Skin of body (tissue), 3 donors: ENCODE measurements at places on chromosomes 5 and 9. TPM values are rescaled to one million over a fixed set of nuclear protein-coding genes. Genes with fewer than 3 reads are reported as not detected.

Gene FBP2
- total RNA-seq = 5.5 TPM

Gene C9orf50
- total RNA-seq = not detected

Gene SLC45A2
- 0.39 TPM for total RNA-seq

Gene BAAT
- not detected for total RNA-seq

Gene MELK
- total RNA-seq = 12.0 TPM

Gene ADAMTSL1
- total RNA-seq = 37.1 TPM

Gene UNC13B
- total RNA-seq = 13.9 TPM

Gene TSSK1B
- total RNA-seq = 0.10 TPM

Gene LCN1
- total RNA-seq = not detected

Gene GFPT2
- 7.5 TPM for total RNA-seq

Gene SLCO6A1
- total RNA-seq = not detected

Gene MZB1
- 0.89 TPM for total RNA-seq

Gene F12
- 1.3 TPM for total RNA-seq
